ENCODE measurements at places on chromosomes 2 and 18.

DNA sequence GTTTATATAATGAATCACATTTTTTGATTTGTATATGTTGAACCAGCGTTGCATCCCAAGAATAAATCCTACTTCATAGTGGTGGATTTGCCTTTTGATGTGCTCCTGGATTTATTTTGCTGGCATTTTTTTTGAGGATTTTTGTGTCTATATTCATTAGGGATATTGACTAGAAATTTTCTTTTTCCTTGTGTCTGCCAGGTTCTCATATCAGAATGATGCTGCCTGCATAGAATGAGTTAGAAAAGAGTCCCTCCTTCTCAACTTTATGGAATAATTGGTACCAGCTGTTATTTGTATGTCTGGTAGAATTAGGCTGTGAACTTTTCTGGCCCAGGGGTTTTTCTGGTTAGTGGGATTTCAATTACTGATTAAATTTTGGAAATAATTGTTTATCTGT is 457.4 kb upstream of the DSEL start:
- no peak for DNase-seq

DNA sequence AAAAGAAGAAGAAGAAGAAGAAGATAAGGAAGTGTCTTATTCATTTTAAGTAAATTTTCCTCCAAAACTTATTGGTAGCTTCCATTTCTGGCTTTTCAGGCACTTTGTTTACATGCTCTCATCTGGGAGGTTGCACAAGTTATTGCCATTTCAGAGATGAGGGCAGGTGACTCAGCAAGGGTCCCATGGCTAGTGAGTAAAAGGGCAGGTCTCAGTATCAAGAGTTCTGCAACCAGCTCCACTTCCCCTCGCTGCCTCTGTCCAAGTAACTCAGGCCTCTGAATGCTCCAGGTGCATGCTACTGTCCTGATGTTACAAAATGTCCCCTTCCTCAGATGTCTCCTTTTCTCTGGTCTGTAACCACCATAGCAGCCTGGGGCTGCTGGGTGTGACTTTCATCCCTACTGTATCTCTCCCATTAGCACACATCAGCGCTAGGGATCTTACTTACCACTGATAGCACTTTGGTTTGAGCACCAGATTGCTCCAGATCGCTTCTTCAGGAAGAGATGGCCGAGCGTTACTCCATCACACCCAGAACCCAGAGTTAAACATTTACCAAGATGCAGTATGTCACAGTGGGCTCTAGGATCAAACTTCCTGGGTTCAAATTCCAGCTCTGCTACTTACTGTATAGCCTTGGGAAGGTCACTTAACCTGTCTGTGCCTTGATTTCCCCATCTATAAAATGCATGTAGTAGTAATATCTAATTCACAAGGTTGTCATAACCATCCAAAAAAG is 57.4 kb upstream of the LAPTM4A start:
- no peak for DNase-seq

DNA sequence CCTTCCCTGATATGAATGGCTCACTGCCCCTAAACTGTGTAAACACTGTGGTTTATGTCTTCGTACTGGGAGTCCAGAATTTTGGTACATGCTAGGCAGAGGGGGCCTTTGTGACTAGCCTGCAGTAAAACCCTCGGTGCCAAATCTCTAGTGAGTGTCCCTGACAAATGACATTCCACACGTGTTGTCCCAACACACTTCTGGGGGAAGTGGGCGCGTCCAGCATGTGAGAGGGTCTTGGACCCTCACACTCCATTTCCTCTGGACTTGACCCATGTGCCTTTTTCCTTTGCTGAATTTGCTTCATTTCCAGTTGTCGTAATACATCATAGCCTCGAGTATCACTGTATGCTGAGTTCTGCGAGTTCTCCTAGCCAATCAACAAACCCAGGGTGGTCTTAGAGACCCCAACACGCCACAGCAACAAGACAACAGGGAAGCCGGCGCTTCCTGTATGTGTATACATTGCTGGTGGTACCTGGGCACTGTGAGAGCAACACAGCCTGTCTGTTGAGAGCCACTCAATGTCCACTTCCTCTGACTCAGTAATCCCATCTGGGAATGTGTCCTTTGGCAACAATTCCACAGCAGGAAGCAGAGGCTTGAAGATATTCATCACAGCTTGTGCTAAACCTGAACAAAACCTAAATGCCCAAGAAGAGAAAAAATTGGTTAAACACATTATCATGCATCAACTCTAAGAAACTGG is 26.9 kb upstream of the SLC66A3 start:
- no peak for DNase-seq

DNA sequence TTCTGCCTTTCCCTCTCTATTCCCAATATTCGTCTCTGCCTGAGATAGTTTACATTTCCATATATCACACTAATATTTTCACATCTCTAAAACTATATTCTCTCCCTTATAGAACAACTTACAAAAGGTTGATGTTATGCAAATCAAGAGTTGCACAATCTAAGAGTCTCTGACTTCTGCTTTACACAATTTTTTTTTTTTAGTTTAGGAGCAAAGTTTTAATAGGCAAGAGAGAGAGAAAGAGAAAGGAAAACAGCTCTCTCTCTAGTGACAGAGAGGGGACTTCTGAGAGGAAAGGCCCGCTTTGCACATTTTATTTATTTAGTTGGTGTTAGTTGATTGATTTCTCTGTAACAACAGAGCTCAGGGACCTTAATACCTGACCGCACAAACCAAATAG is 380.2 kb downstream of the TXNL1 start:
- no peak for DNase-seq

- DNase-seq, result no peak
Observed at GRCh38 chr2:99275882-99276281, 20.4 kb upstream of the LYG2 start.

DNA sequence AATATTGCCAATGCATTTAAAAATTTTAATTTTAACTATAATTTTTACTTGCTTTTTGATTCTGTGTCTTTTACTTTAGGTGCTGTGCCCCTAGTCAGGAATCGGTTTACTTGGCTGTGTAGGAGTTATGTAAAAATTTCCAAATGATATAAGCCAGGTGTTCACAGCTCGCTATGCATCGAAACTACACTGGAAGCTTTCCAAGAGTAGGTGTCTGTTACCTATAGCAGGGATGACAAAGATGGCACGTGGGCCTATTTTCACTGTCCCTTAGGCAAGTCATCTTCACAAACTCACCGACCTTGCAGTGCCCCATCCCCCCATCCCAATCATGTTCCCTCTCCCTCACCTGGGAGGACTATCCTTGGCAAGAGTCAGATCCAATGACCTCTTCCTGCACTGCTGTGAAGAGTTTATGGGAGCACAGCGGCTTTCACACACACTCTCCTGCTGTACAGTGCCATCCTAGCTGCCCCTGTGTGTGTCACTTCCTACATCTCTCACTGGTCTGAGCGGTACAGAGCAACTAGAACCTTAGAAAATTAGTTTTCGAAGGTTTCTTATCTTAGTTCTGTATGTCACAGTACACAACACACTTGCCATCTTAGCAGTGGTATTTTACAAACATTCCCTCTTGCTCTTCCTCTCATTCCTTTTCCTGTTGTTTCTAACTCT is 49.2 kb upstream of the NAB1 start:
- no peak for DNase-seq

DNA sequence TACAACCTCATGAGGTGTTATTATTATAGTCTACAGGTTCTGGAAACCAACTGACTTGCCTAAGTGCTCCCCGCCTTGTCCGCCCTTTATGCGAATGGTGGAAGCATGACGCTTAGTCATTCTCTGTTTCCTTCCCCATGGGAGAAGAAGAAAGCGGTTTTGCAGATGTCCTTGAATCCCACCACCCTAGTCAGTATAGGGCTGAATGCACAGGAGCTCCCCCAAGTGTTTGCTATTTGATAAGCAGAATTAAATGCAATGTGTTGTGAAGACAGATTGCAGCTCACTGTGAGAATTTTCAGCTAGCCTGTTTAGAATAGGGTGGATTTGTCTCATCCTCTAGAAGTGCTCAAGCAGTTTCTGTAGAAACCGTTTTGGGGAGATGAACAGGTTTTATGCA is 652.0 kb downstream of the DCC start:
- DNase-seq, result peak; percentile 33

DNA sequence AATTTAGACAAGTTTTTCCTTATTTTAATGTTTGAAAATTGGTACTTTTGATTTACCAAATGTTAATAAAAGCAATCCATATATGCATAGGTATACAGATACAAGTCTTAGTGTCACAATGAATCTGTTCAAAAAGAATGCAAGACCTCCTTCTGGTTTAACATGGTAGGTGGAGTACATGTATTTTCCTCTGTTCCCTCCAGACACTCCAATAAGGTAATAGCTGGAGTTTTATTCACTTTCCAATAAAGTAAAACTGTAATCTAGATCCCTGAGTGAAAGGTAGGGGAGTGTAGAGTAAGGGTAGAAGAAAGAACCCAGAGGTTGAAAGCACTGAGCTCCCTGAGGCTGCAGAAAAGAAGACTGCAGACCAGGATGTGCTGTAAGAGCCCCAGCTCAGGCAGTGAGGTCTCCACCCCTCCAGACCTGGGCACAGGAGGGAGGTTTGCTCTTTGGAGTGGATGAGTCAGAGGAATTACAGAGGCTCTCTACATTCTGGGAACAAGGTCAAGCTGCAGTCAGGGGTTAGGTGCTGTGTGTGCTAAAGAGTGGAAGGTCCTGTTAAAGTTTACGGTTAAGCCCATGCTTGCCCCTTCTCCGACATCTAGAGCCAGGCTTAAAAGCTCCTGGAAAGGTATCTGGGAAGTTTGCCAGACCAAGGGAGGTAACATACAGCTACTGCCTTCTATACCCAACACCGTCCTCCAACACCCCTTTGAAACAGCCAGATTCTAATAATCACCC is 27.6 kb upstream of the STAT1 start:
- peak; percentile 60 for DNase-seq

DNA sequence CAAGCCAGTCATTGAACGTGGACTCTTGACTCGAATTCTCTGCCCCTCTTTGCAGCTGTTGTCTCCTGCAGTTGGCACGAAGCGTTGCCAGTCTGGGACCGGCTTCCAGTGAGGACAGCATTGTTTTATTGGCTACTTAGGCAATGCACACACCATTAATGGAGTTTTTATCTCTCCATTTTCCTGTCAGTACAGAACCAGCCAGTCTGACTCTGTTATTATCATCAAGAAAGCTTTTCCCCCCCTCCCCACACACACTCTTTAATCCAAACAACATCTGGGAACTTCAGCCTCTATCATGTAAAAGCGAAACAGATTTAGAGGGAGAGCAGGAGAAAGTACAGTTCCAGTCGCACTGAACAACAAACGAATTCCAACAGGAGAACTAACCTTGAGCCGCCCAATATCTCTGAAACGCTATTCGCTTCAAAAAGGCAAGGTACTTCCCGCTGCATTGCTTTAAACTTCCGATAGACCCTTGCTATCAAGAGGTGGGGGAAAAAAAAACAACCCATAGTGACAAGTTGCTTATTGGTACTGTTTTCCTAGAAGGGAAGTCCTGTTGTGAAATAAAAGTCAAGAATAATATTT is 38.2 kb downstream of the ACVR1 start:
- DNase-seq, result no peak

GRCh38 chr2:228245601-228246000 is 64.1 kb upstream of the SPHKAP start:
- DNase-seq, result no peak

DNA sequence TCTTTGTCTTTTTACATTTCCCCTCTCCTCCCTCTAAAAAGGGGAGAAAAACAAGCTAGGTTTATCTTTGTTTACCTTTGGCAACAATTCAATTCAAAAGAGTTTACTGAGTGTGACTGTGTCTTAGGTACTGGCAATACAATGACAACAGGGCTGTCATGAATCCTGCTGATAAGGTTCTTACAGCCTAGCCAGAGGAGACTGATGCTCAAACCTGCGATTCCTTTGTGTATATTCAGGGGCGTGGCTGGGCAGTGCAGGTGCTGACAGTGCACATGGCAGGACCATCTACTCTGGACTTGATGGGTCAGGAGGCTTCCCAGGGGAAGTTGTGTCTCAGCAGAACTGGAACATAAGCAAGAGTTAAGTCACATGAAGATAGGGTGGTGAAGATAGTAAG is 23.2 kb upstream of the TTN start:
- DNase-seq, result no peak

- DNase-seq, result no peak
Observed at GRCh38 chr18:12231986-12232385, 22.2 kb upstream of the CIDEA start.

GRCh38 chr2:10036095-10036884 is 7.1 kb upstream of the KLF11 start:
- DNase-seq, result no peak

DNA sequence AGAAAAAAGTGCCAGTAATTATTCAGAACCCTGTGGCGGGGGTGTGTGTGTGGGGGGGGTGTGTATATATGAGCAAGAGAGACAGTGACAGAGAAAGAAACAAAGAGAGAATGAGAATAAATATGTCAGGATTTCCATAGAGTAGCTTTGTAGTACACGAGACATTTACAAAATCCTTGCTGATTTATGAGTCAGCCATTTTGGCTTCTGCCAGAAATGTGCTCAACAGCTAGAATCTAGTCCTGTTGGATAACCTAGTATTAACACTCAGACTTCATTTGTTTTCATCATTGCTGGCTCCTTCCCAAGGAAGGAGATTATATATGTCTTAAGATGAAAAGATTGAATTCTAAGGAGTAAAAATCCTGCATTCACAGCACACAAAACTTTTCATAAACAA is 140.5 kb upstream of the HNRNPA3 start:
- no peak for DNase-seq

DNA sequence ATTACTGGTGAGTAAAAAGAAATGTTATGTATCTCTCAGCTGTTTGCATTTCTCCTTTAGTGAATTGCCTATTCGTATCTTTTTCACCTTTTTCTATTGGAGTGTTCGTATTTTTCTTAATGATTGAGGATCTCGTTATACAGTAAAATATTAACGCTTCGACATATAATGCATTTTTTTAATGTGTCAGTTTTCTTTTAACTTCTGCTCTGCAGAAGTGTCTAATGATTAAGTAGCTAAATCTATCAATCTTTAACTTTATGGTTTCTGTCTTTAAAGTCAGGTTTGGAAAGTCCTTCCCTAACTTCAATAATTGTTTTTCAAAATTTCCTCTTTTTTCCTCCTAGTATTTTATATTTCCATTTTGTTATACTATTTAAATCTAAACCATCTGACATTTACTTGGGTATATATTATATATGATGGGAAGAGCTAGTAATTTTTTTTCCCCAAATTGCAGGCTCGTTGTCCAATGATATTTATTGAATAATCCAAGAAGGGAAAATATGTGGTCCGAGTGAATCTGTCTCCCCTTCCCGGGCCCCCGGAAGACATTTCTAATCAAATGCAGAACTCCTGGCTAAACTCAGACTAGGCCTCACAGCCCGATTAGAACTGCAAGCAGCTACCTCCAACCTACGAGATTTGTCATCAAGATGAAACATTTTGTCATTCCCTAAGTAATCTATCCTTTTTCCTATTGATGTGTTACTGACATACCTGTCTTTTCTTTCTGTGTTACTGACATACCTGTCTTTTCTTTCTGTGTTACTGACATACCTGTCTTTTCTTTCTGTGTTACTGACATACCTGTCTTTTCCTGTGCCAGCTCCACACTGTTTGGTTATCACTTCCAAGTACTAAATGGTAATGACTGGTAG is 17.2 kb downstream of the PCBP1 start:
- no peak for DNase-seq
